ENCODE measurements at places on chromosomes 11 and 22.

- no peak for DNase-seq
Observed at GRCh38 chr22:35326854-35327562, 27.3 kb downstream of the TOM1 start.

GRCh38 chr11:45152740-45153595 lies 6.5 kb downstream of the PRDM11 start:
- no peak for DNase-seq

DNA sequence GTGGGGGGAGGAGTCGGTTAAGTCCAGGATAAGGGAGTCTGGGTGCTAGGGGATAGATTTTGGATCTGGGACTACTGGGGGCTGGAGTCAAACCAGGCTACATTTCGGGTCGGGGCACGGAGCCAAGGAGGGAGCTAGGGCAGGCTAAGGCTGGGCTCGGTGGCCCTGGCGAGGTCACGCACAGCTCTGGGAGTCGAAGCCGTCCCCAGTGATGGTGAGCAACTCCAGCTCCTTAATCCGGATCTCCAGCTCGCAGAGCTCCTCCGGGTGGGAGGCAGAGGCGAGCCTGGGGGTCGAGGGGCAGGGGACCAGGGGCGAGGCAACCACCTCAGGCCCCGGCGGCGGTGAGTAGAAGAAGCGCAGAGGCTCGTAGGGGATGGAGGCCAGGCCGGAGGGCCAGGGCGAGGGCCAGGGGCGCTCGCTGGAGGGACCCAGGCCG lies 544 bp downstream of the C11orf91 start:
- no peak for DNase-seq

DNA sequence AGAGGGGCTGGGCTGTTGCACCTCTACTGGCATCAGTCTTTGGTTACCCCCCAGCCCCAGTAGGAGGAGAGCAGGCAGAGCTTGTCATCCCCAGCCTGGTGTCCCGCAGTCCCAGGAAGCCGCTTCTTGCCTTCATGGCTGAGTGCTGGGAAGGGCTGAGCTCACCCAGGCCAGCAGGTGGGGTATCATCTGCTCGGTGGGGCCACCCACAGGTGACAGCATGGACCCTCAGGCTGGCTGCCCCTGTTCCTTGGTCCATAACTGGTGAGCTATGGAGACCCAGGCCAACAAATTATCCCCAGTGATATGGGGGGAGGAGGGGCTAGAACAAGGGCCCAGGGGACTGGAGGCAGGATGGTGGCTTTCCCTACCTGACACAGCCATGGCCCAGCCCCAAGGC lies 6.5 kb upstream of the RHOD start:
- DNase-seq: no peak

GRCh38 chr11:78809931-78810541 lies 235.4 kb upstream of the NARS2 start:
- DNase-seq: no peak

DNA sequence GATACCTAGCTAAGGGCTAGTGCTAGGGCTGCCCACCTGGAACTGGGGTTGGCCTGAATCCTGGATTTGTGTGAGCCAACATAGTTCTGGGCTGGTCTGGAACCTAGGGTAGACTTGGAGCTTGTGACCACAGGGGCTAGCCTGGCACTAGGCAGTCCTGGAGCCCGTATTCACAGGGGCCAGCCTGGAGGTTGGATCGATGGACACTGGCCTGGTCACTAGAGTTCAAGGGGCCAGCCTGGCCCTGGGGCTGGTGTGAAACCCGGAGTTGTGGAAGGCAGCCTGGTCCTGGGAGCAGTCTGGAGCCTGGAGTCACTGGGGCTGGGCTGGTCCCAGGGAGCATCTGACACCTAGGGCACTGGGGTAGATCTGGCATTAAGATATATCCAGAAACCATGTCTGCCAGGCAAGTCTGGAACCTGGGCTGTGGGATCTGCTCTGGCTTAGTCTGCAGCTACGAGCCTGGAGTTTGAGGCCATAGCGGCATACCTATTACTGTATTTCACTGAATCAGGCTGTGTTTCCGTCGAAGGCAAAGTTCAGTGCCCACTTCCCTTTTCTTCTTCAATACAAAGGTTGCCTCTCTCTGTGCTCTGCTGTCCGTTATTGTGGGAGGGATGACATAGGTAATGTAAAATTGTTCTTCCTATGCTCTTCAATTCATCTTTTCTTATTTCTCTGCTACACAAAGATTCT lies 9.1 kb upstream of the GLYATL1B start:
- DNase-seq: no peak

- DNase-seq: no peak
Observed at GRCh38 chr22:41198027-41198580, 7.0 kb upstream of the L3MBTL2 start.

DNA sequence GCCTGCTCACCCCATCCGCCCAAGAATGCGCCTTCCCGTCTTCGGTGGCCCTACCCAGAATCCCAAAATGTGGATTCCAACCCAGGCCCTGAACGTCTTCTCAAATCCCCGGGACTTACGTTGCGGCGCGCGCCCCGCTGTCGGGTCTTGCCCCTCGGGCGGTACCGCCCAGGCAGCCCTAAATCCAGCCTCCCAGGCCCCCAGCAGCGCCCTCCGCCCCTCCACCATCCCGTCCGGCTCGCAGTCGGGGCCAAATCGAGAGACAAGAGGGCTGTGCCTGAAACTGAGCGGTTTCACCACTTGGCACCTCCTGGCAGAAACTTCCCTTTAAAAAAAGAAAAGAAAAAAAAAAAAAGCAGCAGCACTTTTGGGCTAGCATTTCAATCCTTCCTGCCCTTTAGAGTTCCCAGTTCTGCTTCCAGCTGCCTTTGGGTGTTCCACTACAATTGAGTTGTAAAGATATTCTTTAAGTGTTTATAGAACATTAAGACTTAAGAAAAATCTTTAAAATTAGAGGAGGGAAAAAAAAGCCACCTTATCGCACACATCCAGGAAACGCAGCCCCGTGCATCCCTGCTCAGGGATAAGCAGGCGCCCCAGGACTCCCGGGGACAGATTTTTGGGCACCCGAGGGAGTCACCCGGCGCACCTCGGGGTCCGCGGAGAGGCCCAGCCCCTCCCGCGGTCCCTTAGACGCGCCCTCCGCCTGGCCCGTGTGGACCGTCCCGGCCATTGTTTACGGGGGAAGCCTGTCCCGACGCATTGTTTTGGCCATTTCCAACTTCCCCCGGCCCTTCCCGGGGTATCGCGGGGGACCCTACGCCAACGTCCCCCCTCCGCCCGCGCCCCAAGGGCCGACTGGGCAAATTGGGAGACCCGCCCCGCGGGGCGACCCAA lies 57.6 kb downstream of the KCNJ4 start:
- DNase-seq: no peak

DNA sequence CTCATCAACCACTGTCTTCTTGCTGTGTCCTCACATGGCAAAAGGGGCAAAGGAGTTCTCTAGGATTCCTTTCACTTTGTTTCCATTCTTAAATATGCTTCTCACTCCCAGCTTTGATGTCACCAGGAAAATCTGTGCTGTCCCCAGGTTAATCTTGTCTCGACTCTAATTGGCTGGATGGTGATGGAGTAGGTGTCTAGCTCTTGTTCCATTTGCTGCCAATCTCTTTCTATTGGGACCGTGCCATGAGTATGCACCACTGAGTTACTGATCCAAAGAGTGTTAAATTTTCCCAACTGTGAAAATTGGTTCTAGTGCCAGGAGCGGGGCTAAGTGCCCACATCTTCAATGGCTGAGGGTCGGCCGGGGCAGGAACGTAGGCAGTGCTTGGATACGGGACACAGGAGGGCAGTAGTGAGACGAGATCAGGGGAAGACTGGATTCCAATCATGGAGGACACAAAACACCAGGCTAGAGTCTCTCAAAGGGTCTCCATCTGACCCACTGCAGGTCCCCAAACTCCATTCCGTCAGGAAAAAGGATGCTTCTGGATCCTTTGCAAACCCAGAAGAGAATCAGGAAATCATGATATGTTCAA lies 47.7 kb upstream of the CSNK2A3 start:
- DNase-seq: no peak

- no peak for DNase-seq
Observed at GRCh38 chr11:117478926-117479325, 151.3 kb downstream of the CEP164 start.

DNA sequence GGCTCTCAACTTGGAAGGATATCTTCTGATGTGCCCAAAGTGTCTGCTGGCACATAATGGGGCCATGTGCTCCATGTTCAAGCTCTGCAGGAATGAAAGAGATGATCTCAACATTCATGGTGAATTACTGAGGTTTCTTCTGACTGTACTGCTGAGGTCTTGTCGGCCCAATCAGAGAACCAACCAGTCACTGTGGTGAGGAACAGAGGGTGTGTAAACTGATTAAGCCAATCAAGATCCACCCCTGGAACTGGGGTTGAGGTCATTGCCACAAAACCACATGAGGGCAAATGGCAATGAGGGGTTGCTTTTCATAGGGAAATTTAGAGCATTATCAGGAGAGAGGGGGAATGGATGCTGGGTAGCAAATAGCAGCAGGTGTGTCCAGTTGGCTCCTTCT lies 152.3 kb upstream of the RAG2 start:
- no peak for DNase-seq

- no peak for DNase-seq
Observed at GRCh38 chr22:48568736-48569330, 1258.8 kb downstream of the BRD1 start.

DNA sequence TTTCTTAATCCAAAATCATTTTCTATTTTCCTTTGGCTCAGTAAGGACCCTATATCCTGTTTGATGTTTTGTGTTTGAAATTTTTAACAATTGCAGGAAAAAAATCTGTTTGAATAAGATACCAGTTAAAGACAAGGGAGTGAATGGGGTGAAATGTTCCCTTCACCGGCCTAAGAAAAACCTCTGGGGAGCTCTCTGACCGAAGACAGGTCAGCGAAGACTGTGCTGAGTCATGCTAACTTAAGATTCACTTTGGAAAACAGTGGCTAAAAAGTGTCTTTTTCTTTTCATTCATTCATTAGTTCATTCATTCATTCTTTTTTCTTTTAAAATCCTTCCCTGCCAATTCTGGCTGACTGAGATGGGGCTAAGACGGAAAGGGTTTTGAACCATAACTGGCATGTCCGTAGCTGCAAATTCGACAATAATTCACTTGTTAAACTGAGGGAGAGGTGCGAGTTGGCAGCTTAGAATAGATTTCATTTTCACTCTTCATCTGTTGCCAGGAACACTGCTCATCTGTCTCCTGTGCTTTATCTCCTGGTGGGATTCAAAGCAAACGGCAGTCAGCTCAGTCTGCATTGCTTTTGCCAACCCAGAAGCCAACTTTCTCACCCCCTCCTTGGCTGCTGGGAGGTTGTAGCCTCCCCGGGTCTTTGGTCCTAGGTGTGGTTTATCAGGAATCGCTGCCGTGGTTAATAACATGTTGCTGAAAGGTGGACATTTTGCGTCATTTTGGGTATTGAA lies 434.0 kb upstream of the LARGE1 start:
- DNase-seq: no peak

DNA sequence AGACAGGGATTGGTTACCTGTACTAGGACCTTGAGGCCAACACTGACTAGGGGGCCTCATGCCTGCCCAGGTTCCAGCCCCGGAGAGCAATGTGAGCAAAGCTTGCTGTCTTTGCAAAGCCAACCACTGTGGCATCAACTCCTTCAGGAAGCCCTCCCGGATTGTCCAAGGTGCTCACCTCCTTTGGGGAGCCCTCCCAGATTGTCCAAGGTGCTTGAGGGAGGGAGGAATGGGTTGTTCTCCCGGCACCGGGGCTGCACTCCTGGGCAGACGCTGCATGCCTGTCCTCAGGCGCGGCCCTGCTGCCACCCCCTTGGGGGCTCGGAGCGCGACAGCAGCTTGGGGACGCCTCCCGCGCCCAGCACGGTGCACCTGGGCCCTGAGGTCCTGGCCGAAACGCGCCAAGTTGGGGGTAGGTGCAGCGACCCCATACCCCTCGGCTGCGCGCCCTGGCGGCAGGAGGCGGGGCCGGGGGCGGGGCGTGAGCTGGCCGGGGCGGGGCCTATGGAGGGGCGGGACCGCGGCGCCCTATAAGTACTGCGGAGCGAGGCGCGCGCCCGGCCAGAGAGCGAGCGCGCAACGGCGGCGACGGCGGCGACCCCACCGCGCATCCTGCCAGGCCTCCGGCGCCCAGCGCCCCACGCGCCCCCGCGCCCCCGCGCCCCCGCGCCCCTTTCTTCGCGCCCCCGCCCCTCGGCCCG lies at the start of gene CD81:
CD81 (plus strand) TSS at position 560 of the 701 bp plus-strand sequence. CDS start 240 bp downstream, outside the sequence.
- no peak for DNase-seq

DNA sequence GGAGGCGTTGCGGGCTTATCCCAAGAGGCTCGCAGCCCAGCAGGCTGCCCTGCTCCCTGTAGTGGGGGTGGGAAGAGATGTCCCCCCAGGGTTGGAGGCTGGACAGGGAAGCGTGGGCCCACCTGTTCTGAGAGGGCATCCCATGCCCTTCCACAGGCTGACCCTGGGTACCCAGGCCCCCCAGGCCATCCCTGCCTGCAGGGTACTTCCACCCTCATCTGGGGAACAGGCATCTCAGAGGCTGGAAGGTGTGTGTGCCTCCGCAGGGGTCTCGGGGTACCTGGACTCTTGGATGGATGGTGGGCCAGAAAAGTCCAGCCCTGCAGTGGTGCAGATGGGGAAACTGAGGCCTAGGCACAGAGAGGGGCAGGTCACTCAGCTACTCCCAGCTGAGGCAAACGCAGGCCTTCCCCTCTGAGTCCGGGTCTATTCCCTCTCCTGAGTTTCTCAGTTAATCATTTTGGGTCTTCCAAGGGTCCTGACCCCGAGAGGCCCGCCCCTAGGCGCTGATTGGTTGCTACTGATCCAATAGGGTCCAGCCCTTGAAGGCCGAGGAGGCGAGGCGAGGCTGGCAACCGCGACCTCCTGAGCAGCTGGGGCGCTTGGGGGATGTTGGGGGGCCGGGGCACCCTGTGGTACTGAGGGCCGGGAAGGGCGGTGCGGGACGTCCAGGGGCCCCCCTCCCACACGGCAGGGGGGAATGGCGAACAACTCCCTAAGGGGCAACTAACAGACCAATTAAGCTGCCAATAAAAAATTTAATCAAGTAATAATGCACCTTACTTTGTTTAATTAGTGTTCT lies 23.8 kb downstream of the FLRT1 start:
- DNase-seq: no peak

DNA sequence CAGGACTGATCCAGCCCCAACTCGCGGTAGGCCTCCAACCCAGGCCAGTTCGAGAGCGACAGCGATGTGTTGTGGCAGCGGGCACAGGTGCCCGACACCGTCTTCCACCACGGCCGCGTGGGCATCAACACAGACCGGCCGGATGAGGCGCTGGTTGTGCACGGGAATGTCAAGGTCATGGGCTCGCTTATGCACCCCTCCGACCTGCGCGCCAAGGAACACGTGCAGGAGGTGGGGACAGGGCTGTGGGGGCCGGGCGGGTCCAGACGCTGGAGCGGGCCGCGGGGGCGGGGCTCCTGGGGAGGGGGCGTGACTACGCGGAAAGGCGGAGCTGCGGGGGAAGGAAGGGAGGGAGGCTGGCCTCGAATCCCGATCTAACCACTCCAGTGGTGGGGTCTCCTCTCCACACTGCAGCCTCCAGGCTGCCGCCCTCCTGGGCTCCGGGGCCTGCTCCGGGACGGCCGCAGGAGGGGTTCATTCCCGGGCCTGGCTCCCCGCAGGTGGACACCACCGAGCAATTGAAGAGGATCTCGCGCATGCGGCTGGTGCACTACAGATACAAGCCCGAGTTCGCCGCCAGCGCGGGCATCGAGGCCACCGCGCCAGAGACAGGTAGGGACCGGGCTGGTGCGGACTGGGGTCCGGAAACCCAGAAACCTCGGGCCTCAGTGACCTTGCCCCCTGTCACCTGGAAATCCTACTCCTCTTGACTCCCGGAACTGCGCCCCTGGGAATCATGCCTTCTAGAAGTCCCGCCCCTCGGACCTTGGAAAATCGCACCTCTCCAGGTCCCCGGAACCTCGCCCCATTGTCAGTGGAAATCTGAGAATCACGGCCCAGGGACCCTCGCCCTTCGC lies 14.9 kb downstream of the TMEM258 start:
- DNase-seq: peak; percentile 34

- DNase-seq: no peak
Observed at GRCh38 chr11:76659672-76660532, 10.6 kb downstream of the LRRC32 start.

Measured in stimulated activated CD8-positive, alpha-beta memory T cell treated with anti-CD3 and anti-CD28 coated beads, Interleukin-15, amount 100 ng/mL, for 1 hour (primary cell).